ENCODE measurements at places on chromosomes 11 and 22.
A peak's percentile ranks its signal among the peaks of the same experiment; 100 is the strongest.

GRCh38 chr11:130381317-130381716 is 47.1 kb downstream of the ADAMTS8 start:
- DNase-seq = no peak

GRCh38 chr11:2399488-2400068 is 972 bp upstream of the TSSC4 start:
- no peak for DNase-seq

DNA sequence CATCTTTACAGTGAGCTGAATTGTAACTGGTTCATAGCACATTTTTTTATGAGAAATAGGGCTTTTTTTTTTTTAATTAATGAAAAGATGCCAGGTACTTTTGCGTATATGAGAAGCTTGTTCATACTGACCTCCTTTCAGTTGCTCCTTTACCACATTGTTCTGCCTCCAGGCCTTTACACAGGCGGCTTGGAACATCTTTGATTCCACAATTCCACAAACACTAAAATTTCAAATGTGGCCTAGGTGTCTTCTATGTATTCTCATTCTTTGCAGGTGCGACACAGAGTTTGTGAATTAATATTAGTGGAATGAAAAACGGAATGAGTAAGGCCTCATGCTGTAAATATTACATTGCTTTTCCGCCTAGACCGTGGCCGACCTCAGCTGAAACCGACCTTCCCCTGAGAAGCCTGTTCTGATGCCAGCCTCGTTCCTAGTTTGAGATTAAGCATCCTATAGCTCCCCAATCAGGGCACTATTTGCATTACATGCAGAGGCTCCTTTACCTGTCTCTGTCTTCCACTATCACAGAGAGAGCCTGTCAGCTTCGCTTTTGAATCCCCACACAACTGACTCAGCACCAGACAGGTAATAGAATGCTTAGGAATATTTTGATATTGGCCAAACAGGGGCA is 125.8 kb downstream of the LDLRAD3 start:
- no peak for DNase-seq

- no peak for DNase-seq
Observed at GRCh38 chr11:126355926-126356897, 726 bp downstream of the ST3GAL4 start.

GRCh38 chr11:3905080-3905953 is 49.9 kb downstream of the STIM1 start:
- no peak for DNase-seq

DNA sequence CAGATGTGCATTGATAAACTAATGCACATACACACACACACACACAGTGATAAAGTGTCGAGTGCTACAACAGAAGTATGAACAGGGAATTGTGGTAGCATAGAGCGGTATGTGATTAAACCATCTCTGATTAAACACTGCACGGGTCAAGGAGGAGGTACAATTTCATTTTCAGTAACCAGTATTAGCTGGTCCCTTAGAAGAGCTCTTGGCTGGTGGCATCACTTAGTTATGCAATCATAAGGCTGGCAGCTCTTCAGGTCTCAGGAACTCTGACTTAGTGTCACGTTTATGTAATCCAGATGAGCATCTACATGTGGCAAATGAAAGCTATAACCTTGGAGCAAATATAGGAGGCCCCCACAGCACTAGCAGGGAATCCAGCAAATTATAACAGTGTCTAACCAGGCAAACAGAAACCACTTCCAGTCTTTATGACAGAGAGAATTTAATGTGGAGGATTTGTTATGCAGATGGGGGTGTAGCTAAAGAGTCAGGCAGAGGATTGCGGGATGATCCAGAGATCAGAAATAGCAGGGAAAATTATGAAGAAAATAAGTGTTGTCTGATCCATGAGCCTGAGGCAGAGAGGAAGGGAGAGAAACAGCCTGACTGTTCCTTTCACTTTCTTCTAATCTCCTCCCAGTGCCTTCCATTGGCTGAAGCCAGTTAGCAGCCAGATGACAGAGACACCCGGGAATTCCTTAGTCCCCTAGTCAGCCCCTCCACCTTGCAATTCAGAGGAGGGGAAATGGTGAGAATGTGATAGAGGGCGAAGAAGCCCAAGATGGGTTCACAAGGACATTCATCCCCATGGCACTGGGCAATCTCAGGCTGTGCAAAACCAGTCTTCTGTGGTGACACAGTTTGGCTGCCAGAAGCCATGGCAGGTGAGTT is 533.1 kb upstream of the TENM4 start:
- peak; percentile 85 for DNase-seq

GRCh38 chr11:12761029-12761428 is 86.8 kb downstream of the TEAD1 start:
- no peak for DNase-seq

DNA sequence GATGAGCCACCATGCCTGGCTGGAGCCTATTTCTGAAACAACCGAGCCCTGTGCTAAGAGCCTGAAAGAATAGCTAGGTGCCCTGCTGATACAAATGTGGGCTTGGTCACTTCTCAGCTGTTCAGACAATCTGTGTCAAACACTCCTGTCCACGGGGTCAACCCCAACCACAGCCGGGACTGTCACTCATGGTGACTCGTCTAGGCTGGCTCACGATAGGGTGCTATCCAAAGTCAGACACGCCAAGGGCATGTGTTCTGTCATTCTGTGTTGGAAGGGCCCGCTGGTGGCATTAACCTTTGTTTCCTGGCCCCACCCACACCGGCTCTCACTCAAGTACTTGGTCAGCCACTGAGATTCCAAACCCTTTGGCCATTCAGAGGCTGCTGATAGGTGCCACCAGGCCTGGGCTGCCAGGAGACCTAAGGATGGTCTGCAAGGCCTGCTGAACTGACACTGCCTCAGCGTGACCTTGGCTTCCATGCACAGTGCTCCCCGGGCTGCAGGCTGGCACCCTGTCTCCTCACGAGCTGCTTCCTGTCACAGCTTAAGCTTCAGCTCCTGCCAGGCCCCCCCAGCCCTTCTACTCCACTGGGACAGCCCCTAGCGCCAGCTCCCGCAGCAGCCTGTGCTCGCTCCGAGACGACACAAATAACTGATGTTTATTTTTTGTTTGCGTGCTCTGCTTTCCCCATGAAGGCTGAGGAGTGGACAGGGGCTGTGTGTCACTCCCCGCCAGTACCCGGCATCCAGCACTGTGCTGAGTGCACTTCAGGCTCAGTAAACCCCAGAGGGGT is 14.2 kb upstream of the CDC42BPG start:
- DNase-seq = no peak

DNA sequence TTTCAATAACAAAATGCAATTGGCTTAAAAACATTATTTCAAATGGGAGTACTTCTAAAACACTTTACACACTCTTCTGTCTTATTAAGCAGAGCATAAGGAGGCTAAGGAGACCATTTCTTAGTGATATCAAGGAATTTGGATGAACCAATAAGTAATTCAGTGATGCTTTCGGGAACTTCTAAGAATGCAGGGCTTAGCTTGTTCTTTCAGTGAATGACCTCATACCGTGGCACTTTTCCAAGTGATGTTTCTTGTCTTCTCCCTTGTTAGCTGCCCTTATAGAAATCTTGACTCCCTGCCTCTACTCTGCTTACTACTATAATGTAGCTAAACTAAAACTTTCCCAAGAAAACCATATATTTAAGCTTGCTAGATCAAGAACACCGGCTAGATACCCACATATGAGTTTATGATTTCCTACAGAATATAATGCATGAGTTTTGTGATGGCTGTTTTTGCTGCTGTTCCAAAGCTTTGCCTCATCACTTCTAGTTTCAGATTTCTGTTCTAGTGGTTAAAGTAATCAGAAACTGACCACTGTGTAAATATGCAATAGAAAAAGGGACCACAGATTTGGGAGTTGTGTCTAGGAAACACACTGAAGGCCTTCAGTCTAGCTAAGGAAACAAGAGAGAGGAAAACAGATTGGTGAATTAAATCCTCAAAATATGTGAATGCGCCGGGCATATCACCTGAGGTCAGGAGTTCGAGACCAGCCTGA is 37.5 kb upstream of the STK33 start:
- no peak for DNase-seq

DNA sequence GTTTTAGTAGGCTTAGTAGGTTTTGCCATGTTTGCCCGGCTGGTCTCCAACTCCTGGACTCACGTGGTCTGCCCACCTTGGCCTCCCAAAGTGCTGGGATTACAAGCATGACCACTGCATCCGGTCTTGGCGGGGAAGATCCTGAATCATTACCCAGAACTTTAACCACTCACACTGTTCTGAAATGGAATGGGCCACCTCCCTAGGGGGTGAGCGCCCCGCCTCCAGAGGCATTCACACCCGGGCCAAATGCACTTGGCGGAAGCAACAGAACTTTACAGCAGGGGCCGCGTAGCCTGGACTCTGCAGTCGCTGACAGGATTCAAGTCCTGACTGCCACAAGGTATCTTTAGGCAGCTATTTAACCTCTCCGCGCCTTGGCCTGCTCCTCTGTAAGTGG is 5.4 kb downstream of the CCDC86 start:
- no peak for DNase-seq

DNA sequence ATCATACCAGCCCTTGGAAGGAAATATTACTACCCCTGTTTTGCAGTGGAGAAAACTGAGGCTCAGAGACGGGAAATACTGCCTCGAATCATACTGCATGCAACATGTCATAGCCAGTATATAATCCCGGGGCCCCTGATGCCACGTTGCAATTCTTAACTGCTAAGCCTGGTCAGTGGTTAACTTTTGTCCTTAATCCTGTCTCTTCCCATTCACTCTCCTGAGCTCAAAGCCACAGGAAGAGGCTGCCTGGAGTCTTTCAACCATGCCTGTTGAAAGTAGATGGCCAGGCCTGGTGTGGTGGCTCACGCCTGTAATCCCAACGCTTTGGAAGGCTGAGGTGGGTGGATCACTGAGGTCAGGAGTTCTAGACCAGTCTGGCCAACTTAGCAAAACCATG is 166.6 kb downstream of the MIAT start:
- no peak for DNase-seq

DNA sequence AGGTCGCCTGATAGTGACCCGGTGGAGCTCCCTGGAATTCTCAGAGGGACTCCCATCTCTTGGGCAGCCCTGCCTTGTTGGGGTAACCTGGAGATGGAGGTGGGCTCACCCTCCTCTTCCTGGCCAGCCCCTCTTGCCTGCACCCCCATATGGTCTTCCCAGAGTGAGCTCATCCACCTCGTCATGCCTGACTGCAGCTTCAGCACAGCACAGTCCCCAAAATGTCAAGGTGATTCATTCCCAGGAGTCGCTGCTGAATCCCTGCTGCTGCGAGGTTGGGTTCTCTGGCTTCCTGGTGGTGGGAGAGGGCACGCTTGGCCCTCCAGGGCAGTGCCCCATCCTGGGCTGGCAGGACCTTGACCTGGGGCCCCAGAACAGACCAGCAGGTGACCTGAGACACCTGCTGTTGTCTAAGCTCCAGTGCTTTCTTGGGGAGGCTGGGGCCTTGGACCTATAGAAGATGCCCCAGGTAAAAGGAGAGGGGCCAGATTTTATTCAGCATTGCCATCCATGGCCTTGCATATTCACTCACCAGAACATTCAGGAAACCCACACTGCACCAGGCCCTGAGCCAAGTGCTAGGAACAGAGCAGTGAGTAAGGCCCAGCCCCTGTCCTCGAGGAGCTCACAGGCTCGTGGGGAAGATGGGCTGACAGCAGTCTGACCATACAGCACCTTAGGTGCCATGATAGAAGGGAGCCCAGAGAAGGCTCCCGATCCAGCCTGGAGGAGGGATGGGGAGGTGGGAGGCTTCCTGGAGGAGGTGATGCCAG is 72.9 kb downstream of the CACNA1I start:
- DNase-seq = no peak

DNA sequence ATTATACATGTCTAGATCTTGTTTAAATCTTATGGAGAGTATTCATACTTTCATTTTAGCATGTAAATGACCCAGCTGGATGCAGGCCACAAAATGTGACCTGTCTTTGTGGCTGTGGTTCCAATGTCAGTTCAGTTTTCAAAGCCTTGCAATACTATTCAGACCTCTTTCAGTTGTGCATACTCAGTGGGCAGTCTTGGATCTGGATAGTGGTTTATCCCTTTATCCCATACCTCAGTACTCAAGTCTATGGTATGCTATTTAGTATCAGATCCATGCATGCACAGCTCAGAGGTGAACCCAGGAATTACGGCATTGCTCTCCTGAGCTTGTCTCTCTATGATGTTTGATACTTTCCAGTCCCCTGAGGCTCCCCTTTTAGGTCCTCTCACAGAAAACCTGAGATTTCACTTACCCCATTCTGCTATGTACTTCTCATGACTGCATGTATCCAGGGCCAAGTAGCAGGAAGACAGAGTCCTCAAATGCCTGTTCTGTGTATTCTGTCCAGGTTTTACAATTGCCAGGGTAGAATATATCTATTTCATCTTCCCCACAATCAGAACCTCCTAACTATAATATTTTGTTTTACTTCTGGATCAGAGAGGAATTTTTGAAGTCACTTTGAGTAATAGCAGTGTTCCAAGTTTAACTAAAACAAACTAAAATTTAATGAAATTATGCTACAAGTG is 6.9 kb upstream of the P4HA3 start:
- no peak for DNase-seq

DNA sequence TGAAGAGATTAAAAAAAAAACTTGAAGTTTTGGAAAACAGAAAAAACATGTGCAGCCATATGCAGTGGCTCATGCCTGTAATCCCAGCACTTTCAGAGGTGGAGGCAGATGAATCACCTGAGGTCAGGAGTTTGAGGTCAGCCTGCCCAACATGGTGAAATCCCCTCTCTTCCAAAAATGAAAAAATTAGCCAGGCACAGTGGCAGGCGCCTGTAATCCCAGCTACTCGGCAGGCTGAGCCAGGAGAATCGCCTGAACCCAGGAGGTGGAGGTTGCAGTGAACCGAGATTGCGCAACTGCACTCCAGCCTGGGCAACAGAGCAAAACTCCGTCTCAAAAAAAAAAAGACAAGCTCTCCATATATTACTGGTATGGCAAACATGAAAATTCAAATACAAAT is 7.6 kb downstream of the DLG2 start:
- no peak for DNase-seq

DNA sequence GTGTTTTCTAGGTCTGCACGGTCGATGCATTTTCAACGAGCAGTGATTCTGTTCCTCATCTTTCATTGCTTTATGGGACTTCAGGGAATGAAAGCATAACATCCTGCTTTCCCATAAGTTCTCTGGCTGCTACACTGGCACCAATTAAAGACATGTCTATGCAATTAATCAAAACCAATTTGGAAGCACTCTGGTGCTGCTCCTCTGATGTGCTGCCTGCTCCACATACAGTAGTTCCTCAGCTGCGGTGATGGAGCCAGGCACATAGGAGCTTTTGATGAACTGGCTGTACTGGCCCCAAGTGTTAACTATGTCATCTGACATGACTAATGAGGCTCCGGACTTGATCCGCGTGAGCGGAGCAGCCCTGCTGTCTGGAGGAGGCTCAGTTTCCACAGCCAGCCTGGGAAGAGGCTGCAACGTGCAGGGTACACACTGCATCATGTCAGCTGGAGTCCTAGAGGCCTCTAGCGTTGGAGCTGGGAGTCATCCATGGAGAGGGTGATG is 29.8 kb downstream of the GVQW3 start:
- DNase-seq = peak; percentile 9

GRCh38 chr11:122733318-122733717 is 77.8 kb downstream of the UBASH3B start:
- peak; percentile 84 for DNase-seq

GRCh38 chr22:40628354-40629042 is 8.0 kb downstream of the MRTFA start:
- no peak for DNase-seq

All from NCI-H2029 (cell line).